ENCODE measurements at places on chromosomes 4 and X. TPM values are rescaled to one million over a fixed set of nuclear protein-coding genes. Genes with fewer than 3 reads are reported as not detected.

MOSPD2 gene
- 12.2 TPM for total RNA-seq

TCP11X2 gene
- total RNA-seq: not detected

GAB3 gene
- total RNA-seq: 13.5 TPM

FAM3A gene
- total RNA-seq: 24.5 TPM

BEX4 gene
- 7.3 TPM for total RNA-seq

SSX2 gene
- total RNA-seq: not detected

DNA sequence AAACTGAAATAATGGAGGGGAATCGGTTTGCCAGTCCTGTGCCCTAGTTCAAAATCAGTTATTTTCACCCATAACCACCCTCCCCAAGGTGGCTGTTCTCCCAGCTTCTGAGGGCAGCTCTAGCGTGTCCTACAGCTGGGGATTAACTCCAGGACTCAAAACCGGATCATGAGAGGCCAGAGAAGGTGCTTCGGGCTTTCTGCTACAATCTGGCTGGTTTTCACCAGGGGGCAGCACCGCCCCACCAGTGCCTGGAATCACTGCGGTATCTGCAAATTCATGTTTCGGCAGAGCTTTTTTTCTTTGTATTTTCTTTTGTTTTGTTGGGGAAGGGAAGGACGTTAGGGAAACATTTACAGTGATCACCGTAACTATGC, 28.4 kb downstream of the PDHA1 start:
- peak; percentile 80 for ATAC-seq

- ATAC-seq: peak; percentile 74
These were observed 36.8 kb downstream of the RTL5 start for GRCh38 chrX:72094894-72095293.

DNA sequence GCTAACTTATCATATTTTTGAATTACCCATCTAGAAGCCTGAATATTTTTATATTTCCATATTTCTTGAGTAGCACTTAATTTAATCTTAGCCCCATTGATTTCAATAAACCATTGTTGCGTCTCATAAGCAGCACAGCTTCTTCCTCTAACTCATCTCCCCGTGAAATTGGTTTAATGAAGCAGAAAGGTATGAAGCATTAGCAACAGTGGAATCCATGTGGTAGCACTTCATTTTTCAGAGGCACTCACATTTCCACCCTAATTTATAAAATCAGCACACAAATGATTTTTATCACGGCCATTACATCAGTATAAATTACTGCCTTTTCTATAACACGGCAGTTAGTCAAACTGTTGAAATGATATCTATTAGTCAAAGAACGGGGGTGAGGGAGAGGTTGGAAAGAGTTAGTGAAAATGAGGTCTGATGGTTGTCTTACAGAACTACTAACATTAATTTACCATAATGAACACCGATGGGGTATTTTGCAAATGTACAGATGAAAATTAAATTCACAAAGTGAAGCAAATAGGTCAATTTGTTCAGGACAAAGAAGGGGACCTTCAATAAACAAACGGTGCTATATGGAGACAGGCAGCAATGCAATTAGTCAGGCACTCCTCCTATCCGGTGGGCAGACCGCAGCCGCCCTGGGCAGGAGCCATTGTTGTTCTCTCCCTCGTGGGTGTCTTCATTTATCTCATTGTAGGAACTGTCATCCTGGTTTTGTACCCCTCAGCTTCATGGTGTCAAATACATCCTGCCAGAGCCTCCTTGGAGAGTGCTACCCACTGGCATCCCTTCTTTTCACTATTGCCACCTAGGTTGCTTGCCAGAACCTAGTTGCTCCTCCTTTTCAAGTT, 205.7 kb downstream of the SOX3 start:
- ATAC-seq: no peak

DNA sequence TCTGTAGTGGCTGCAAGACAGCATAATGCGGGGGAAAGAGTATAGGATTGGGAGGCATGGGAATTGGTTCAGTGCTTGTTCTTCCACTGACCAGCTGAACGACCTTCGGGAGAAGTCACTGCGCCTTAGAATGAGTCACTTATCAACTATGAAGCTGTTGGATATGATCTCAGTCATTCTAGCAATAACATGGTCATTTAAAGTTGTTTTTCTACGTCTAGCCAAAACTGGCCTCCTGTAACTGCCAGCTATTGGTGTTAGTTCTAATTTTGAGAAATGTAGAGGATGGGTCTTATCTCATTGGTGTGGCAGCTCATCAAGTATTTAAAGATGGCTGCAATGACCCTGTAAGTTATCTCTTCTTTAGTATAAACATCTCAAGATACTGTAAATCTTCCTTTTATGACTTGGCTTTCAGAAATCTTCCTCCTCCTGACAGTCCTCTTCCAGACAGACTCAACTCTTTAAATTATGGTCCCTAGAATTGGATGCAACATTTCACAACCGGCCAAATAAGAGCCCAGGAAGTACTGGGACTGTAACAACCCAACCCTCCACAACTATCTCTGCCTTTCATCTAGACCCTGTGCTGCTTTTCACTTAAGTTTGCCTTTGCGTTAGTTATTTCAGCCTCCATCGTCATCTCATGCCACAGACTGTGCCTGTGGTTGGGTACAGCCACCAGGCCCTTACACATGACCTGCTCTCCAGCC, 243.3 kb downstream of the CBR4 start:
- no peak for ATAC-seq

GRCh38 chr4:158856852-158857251, 88.0 kb downstream of the FNIP2 start:
- peak; percentile 51 for ATAC-seq

GRCh38 chr4:180766944-180767729, 1476.1 kb upstream of the TENM3 start:
- no peak for ATAC-seq

DNA sequence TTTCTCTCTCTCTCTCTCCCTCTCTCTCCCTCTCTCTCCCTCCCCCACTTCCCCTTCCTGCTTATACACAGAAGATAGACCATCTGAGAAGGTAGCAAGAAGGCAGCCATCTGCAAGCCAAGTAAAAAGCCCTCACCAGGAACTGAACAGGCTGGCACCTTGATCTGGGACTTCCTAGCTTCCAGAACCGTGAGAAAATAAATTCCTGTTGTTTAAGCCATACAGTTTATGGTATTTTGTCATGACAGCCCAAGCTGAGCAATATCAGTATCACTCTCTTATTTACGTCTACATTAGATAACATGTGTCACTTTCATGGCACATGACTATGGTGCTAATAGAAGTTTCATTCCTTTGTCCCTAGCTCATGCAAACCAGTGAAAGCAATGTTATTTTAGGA, 581.1 kb downstream of the INPP4B start:
- ATAC-seq: peak; percentile 62

DNA sequence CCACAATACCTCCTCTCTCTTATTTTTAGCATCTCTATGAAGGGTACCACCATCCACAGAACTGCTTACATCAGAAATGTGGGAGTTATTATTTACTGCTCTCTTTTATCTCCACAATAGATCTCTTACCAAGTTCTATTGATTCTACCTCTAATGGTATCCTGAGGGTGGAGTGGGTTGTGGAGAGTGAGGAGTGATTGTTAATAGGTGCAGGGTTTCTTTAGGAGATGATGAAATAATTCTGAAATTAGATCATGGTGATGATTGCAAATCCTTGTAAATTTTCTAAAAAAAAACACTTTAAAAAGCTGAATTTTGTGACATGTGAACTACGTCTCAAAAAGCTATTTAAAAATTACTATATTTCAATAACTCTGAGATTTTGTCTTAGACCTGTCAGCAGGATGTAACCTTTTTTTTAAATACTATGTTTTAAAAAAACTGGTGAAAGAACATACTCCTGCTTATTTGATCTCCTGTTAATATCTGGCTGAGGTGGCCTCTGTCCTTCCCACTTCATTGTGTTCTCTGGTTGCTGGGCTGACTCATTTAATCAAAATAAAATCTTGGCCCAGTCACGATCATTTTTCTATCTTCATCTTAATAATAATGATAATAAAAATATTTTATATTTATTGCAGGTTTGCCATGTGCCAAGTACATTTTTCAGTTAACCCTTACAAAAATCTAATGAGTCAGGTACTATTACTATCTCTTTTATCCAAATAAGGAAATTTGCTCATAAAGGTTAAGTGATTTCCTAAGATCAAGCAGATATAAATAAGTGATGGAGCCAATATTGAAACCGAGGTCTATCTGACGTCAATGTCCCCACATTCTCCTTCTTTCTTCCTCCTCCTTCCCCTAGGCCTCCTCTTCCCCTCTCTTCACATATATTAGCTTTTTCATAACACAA, 73.5 kb downstream of the GLUD2 start:
- no peak for ATAC-seq

- no peak for ATAC-seq
These were observed 200.4 kb downstream of the MAB21L2 start for GRCh38 chr4:150782311-150782710.

DNA sequence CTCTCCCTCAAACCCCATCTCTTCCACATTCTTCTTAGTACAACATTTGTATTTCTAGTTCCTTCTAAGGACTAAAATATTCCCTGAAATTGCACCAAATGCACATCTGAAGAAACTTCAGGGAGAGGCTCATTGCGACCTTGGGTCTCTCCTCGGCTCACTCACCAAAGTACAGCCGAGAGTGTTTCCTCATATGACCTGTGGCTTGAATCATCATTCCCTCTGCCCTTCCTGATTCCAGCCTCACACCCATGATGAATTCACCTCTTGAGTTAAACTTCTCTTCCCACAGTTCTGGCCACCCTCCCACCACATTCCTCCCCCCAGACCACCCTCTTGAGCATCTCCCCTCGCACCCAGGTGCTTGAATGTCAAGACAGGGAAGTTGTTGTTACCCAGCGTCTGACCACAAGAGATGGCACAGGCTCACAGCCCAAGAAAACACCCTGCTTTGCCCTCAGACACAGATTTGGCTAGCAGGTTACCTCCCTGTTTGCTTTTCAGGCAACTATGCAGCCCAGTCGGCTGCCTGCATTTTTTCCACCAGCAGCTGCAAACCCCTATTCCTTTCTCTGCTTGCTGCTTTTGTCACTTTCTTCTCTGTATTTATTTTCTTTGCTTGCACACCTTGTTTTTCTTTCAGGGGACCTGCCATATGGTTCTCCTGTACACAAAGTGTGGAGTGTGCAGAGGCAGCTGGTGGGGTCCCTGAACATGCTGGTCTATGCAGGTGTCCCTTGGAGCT, 214.8 kb downstream of the SPATA18 start:
- no peak for ATAC-seq

GRCh38 chrX:78106651-78106986, 2.6 kb downstream of the PGK1 start:
- ATAC-seq: no peak

GRCh38 chrX:6778544-6779503, 243.9 kb upstream of the VCX3A start:
- no peak for ATAC-seq

DNA sequence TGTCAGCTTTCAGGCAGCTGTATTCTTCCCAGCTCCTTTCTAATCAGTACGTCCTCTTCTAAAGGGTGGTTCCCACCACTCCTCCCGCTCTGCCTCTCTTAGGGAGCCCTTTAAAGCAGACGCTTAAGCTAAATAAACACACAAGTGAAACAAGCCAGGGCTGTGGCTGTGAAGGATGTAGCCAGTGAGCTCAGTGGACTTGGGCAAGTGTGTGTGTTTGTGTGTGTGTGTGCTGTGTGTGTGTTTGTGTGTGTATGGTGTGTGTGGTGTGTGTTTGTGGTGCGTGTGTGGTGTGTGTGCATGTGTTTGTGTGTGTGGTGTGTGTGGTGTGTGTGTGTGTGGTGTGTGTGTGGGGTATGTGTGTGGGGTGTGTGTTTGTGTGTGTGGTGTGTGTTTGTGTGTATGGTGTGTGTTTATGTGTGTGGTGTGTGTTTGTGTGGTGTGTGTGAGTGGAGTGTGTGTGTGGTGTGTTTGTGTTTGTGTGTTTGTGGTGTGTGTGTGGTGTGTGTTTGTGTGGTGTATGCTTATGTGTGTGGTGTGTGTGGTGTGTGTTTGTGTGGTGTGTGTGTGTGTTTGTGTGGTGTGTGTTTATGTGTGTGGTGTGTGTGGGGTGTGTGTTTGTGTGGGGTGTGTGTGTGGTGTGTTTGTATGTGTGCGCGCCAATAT, 283.3 kb downstream of the PTTG2 start:
- ATAC-seq: peak; percentile 12

DNA sequence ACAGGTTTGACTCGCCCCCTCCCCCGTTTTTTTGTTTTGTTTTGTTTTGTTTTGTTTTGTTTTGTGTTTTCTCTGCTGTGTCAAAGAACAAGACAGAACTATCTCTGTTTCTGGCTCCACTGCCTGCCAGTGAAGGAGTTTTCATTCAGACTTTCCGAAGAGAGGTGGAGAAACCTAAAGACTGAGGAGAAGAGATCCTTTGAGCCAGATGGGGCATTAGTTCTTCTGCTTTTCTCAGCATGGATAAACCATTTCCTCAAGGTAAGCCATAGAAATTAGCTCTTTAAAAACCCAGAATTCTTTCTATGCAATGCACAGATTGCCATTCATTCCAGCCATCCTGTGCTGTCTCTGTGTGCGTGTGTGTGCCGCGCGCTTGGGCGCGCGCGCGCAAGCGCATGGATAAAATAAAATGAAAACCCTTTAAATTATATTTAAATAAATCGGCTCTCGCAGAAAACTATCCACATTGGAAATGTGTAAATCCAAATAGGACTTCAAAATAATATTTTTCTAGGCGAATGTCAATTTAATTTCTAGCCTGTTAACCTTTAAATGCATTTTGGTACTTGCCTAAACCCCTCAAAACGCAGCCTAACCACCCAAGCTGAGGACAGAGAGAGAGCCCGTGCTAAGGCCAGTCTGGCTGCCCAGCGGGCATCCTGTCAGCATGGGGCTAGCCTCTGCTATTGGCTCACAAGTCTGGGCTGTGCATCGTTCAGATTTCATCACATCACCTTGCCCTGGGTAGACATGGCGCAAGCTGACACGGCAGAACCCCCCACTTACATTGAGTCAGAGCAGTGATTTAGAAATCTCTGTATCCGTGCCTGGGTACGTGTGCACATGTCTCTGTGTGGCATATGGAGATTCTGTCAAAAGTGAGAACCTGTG, 113.0 kb upstream of the VAMP7 start:
- no peak for ATAC-seq

DNA sequence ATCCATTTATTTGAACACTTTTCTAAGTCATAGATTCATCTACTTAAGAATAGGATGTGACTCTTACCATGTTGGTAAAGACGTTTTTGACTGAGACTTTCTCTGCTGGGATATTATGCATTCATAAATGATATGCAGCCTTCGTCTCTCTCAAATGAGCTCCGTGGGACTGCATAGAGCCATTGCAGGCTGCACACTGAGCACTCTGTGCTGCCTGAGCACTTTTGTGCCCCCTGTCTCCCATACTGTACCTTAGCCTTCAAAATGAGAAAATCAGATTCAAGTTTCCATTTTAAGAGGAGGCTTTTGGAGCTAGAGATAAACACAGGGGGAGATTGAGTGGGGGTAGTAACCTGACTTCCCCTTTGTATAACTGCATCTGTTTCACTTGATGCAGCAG, 433.6 kb downstream of the ZIC3 start:
- no peak for ATAC-seq
